GM20000 (cell line): ENCODE measurements at places on chromosomes 2 and 18.

DNA sequence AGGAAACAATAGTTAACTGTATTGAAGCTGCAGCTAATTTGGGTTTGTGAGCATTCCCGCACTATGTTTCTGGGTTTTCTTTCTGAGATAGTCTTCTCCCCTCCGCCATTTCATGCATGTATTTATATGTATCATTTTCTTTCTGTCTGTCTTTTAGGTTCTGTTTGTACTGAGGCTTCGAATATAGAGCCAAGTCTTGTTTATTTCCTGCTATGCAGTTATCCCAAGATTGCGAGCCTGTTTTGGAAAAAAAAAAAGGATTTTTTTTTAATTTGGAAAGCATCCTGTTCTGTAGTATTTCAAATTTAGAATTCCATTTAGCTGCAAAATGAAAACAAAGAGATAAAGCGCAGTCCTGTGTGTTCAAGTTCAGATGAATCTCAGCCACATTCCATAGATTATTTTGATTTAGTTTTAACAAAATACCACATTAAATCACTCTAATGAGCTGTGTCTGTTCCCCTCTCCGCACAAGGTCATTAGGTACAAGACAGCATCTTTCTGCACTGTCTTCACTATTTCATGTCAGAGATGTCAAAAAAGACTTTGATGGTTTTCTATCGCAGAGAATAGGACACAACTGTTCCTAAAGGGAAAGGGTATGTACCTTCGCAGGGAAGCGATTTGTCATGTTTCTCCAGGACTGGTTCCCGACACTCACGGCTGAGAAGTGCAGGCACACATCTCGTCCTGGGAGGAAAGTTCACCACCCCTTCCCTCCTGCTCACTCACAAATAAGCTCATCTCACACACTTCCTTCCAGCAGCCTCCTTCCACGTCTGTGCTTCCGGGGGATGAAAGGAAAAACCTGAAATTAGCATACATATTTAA lies 443.4 kb downstream of the ZNF516 start:
- no peak for DNase-seq

GRCh38 chr2:191690327-191690726 lies 12.4 kb downstream of the NABP1 start:
- no peak for DNase-seq

DNA sequence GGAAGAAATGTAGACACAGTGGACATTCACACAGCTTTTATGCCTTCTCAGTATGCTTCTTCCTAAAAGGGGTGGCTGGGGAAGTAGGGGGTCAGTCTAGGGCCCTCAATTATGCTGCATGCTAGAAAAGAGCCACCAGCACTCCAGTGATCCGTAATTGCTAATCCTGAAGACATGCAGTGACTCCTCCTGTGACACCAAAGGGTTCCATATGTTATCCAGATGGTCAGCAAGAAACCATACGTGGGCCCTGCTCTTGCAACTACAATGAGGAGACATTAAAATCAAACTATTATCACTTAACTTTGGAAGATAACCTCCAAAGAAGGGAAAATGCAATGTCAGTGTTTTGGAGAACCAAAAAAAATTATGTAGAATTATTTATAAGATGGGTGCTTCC lies 143.4 kb upstream of the LYPD1 start:
- no peak for DNase-seq

DNA sequence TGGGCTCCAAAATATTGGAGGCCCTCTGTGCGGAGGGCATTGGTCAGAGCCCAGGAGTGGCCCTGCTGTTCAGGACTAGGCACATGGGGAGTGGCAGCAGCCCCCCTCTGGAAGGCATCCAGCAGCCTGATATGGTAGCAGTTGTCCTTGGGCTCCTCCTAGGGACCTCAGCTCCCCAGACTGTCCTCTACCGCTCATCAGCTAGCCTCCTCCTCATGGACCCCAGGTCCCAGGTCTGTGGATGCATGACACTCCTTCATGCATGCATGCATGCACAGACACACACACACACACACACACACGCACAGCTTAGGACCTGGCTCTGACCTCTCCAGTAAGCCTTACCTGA lies 15.4 kb upstream of the ATP6V1B1 start:
- no peak for DNase-seq

DNA sequence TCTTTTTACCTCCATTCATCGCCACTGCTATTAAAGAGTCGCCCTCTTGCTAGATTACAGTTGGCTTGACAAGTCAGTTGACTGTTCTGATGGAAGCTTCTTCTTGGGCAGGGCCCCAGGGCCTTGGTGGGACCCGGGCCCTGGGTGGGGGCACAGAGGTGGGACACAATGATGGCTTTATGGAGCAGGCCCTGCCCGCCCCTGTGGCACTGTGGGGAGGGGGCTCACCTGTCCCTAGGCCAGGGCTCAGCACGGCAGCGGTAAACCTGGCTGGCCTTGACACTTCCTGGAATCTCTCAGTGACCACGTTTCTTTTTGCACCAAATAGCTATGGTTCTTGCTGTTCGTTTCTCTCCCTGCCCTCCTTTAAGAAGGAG lies 4.9 kb upstream of the HS6ST1 start:
- no peak for DNase-seq
